Fibroblast of skin of right biceps (primary cell): ENCODE measurements at places on chromosomes 6 and 20.

DNA sequence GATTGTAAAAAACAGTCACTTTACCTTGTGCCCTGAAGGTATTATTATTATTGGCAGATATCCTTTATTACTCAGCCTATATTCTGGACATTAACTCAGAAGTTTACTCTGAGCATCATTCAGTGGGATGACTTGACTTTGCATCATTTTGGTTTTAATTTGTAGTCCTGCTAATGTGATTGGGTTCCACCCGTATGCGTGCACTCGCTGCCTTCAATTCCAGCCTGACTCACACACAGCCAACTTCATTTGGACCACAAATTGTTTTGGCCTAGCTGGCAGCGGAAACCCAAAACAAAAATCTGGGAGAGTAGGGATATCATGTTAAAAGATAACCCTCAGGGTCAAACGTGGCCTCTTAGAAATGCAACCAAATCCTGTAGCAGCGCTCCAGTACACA lies 704.4 kb upstream of the SLC35B3 start:
- peak; percentile 73 for DNase-seq

- DNase-seq: peak; percentile 93
These were observed 111.6 kb downstream of the TINAG start for GRCh38 chr6:54419885-54420284.

- DNase-seq: no peak
These were observed 23.2 kb downstream of the CHRNA4 start for GRCh38 chr20:63337786-63338420.

- DNase-seq: no peak
These were observed 47.2 kb downstream of the LAMA4 start for GRCh38 chr6:112207131-112207530.

DNA sequence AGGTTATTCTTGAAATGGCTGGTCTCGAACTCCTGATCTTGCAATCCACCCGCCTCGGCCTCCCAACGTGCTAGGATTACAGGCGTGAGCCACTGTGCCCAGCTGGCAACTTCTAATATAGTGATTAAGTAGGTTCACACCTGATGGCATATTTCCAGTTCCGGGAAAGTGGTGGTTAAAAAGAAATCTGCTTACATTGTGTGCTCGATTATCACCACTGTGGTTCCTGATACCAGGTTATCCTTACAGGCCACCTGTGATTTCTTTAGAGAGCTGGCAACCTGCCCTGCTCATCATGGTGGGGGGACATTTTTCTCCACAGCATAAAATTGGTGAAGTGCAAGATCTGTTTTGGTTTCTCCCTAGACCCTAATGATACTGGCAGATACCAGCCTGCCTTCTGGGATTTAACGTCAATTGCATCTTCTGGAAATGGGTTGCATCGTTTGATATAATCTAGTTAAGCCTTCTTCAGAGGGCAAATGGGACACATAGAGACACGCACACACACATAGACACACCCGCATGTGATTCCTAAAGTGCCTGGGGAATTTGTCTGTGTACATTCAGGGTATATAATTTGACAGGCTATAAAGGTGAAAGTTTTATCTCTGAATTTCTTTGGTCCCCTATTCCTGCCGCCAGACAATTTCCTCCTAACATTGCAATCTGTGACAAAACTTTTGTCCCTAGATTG lies 49.7 kb upstream of the CITED2 start:
- no peak for DNase-seq

GRCh38 chr6:42532038-42532669 lies 31.7 kb upstream of the UBR2 start:
- peak; percentile 72 for DNase-seq

DNA sequence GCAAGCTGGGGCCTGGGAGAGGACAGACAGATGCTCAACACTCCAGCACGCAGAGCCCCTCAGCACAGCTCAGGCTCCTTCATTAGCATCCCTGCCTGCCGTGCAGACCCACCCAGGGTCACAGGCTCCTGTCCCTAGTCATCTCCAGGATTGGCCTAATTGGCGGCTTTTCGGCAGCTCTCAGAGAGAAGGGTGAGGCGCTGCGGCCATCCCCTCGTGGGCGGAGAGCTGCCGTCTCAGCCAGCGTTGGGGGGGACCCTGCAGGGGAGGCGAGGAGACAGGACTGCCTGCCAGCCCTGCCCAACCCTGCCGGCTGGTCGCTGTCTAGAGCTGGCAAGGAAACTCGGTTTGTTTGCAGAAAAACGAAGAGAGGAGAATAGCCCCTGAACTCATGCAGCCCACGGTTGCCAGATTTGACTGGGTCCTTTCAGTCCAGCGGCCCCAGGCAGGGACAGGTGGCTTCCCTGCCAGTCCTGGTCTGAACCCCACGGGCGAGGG lies 26.8 kb downstream of the BHLHE23 start:
- DNase-seq: no peak

DNA sequence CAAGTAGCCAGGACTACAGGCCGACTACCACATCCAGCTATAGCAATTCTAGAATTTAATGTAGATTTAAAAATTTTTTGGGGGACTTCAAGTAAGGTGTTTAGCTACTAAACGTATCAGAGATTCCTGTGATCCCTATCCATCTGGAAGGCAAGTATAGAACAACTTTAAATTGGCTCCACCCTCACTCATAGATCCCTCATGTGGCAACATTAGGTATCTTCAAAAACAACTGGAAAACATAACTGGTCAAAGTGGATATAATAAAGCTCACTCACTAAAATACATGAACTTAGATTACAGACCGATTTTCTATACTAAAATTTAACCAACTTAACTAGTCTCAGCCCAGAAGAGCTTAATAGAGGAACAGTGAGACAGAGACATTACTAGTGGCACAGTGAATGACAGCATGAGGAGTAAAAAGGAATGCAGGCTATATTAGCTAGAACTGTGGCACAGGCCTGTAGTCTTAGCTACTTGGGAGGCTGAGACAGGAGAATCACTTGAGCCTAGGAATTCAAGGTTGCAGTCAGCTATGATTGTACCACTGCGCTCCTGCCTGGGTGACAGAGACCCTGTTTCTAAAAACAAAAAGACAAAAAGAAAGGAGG lies 14.7 kb downstream of the NUP153 start:
- no peak for DNase-seq

GRCh38 chr6:131843768-131844167 lies 35.9 kb downstream of the ENPP1 start:
- no peak for DNase-seq
